ENCODE measurements at places on chromosomes 12 and 14.

DNA sequence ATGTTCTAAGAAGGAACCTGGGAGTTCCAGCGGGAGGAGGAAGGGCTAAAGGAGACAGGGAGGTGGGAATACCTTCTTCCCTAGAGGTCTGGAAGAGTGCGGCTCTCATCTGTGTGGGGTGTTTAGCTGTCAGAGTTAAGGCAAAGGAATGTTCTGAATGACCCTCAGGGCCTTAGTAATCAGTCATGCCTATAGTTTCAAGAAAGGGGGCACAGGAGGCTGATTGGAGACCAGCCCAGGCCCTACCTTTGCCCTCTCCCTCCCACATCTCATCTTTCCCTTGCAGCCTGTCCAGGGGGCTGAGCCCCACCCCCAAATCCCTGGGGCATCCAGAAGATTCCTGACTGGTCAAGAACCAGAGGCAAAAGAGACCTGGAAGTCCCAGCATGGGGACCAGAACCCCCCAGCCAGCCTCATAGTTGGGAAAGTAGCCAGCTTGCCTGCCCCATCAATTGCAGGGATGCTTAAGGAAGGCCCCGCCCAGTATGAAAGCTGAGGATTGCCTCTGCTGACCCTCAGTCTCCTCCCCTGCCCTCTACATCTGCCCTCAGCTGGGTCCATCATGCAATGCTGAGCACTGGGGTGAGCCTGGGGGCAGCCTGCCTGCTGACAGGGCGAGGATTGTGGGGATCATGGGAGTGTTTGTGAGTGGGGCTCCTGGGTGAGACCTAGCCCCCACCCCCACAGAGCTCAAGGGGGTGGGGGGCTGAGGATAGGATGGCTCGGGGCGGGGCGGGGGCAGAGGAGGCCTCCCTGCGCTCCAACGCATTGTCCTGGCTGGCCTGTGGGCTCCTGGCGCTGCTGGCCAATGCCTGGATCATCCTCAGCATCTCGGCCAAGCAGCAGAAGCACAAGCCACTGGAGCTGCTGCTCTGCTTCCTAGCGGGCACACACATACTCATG, 1.8 kb downstream of the GPR162 start:
- DNase-seq = no peak

DNA sequence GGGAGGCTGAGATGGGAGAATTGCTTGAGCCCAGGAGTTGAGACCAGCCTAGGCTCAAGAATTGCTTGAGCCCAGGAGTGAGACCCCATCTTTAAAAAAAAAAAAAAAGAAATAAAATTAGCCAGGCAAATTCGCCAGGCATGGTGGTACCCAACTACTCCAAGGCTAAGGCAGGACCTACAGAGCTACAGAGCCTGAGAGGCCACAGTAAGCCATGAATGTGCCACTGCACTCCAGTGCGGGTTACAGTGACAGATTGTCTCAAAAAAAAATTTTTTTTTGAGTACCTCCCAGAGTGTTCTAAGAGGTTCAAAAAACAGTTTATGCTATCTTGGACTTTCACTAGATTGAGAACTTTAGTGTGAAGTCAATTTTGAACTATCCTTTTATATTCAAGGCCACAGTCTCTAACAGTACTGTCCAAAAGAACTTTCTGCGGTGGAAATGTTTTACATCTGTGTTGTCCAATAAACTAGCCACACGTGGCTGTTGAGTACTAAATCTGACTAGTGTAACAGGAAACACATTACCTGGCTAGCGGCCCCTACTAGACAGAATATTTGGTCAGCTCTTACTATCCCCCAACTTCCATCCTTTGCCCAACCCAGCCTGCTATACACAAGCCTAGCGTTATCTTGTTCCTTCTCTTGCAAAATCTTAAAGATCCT, 2.4 kb downstream of the RPL36AL start:
- DNase-seq = no peak

- DNase-seq = no peak
Observed at GRCh38 chr14:85644211-85644610, 114.3 kb downstream of the FLRT2 start.

GRCh38 chr12:80190001-80190400, 90.7 kb downstream of the OTOGL start:
- DNase-seq = no peak

DNA sequence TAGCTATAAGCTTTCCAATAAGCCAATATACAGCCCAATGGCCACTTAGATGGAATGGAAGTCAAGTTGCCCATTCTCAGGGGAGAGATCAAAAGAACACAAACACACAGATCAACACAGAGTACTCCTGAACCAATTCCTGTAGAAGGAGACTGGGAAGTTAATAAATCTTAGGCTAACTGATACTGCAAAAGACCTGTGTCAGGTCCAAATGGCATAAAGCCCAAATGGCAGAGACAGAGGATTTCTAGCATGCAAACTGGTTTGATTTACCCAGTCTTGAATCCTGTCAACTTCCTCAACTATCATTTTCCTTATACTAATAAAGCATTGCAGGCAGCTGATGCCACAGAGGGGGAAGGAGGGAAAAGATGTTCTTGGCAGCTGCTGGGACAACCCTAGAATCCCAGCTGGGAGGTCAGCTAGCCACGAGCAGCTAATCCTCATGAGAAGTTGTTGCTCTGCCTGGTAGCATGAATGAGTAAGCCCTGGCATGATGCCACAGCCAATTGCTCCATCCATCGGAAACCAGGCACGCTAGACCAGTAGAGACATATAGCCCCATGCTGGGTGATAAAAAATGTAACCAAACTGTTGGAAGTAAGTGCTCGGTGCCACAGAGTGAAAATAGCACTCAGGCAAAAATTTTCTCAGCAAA, 26.2 kb downstream of the ANG start:
- DNase-seq = no peak

DNA sequence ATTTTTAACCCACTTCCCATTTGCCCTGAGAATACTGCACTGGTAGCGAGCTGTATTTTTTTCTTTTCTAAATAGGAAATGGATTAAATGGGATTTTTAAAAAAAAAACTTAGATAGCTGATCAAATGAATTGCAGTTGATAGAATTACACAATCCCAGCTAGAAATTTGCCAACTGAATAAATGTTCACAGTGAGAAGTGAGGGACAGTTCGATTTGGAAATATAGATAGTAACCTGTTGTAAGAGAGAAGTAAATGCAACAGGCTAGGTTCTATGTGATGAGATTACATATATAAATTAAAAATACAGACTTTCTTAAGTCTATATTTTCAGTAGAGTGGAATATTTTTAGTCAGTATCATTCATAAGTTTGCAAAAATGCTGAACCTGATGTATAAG, 48.1 kb upstream of the SMCO2 start:
- DNase-seq = no peak
